ENCODE measurements at places on chromosomes 5 and 9.

GRCh38 chr9:38286766-38287165 lies 105.7 kb upstream of the ALDH1B1 start:
- DNase-seq, result no peak

- peak; percentile 71 for DNase-seq
These were observed 130.3 kb downstream of the CDC42SE2 start for GRCh38 chr5:131394128-131394527.

GRCh38 chr5:143206196-143207053 lies 197.1 kb downstream of the NR3C1 start:
- no peak for DNase-seq

DNA sequence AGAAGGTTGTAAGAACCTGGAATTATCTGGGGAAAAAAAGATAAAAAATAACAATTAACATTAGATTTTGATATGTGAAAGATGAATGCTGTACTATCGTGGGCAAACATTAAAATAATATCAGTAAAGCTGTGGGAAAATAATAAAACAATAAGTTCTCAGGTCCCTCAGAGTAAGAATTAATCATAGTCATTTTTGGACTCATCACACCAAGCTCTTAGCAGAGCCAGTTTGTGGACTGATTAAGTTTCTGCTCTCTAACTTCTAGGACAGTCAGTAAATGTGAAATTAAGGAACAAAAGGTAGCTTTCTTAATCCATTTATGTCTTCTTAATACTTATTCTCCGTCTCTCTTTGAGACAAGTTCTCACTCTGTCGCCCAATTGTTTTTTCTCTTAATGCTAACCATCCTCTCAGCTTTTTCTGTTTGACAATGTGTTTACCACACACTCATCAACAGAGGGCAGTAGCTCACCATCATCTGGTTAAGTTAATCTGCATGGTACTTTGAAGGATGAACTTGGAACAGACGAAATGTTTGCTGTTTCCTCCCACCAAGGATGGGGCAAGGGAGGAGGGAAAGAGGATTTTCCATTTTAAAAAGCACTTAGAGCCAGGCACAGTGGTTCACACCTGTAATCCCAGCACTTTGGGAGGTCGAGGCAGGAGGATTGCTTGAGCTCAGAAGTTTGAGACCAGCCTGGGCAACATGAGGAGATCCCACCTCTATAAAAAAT lies 5.3 kb upstream of the ACO1 start:
- peak; percentile 62 for DNase-seq

DNA sequence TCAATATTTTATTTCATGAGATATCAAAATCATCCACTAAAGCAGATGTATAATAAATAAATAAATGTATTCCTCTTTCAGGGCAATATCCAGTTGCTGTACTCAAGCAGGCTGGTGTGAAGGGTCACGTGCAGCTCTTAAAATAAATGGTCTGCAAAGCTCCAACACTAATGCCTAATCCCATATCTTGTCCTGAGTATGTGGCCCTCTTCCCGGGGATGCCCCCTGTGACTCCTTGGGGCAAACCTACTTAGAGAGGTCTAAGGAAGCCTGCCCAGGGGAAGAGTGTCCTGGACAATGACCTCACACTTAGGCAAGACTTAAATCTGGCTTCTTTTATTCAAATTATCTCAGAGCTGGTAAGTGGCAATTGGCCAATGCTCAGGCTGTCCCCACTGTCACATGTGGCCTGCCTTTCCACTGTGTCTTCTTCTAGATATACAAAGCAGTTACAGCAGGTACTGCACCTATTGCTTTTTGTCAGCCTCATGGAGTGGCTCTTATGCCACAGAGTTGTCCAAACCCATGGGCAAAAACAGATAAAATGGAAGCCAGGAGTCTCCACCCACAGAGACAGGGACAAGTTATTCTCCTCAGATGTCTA lies 55.3 kb downstream of the SEMA5A start:
- no peak for DNase-seq

DNA sequence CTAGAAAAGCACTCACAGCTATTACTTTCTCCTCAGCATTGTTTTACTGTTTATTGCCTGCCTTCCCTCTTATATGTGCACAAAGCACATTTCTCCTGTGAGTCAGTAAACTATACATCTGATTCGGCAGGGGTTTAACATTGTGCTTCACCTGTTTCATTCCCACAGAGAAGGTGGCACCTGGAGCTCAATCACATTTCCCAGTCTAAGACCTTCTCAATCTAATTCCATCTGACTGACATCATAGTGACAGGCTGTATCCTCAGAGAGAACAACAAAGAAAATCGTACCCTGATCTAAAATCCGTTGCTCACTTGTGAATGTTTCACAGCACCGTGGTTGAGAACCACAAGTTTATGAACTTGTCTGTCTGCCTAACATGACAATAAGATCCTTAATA lies 92.4 kb upstream of the CAST start:
- DNase-seq, result no peak

DNA sequence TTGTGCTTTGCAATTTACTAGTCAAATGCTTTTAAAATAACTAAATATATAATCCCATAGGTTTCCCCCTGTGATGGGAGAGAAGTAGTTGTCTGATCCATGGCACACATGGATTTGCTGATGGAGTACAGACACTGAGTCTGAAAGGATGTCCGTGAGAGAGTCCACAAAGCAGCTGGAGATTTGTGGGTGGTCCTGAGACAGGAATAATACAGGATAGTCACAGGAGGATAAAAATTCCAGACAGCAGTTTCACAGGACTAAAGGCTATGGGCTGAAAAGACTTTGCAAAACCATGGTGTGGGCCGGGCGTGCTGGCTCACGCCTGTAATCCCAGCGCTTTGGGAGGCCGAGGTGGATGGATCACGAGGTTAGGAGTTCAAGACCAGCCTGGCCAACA lies 58.7 kb upstream of the ZFR start:
- no peak for DNase-seq

- DNase-seq, result no peak
These were observed 174.3 kb downstream of the LPAR1 start for GRCh38 chr9:110864011-110864410.

- DNase-seq, result no peak
These were observed 605.8 kb upstream of the COX7C start for GRCh38 chr5:86011937-86012336.

DNA sequence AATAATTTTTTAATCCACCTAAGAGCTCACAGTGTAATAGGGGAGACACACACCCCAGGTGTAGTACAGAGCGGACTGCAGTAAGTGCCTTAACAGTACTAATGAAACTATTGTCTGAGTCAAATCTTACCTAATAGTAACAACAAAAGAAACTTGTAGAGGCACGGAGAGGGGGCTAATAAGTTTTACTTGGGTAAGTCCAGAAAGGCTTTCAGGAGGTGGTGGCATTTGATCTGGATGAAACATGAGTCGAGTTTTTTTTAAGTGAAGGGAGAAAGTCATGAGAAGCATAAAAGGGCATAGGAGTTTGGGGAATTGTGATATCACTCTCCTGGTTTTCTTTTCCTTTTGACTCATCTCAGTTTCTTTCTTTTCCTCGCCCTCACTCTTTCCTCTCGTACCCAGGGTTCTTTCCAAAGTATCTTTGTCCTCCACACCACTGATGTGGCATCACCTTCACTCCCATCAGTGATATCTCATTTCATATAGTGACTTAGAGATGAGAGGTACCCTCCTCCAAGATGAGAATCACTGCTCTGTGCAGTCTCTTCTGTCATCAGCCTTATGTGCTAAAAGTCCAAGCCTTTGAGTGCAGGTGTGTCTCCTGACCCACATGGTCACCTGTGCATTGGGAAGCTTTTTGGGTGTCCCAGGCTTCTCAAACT lies 2.0 kb downstream of the CTNNA1 start:
- DNase-seq, result no peak

Data from CD4-positive, alpha-beta T cell treated with Interferon alpha-2 for 1 hour (primary cell).